ENCODE measurements at places on chromosomes 13 and 19.

DNA sequence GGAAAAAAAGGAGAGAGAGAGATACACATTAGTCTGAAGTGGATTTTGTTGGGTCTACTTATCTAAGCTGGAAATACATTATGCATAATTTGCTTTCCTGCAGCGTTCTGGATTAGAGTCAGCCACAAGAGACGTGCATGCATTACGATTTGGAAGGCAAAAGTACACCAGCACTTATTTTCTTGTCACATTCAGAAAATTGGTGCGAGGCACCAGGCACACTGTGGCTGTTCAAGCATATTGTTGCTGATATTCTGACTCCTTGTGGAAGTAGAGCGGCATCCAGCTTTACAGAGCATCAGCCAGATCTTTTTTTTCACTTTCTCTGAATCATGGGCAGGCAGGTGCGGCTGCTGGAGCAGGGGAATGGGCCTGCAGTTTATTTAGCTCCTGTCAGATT is 905.6 kb upstream of the SPRY2 start:
- DNase-seq = no peak

GRCh38 chr13:48138270-48138669 is 43.4 kb upstream of the MED4 start:
- no peak for DNase-seq

GRCh38 chr19:23882493-23882892 is 32.2 kb upstream of the ZNF726 start:
- DNase-seq = peak; percentile 64

DNA sequence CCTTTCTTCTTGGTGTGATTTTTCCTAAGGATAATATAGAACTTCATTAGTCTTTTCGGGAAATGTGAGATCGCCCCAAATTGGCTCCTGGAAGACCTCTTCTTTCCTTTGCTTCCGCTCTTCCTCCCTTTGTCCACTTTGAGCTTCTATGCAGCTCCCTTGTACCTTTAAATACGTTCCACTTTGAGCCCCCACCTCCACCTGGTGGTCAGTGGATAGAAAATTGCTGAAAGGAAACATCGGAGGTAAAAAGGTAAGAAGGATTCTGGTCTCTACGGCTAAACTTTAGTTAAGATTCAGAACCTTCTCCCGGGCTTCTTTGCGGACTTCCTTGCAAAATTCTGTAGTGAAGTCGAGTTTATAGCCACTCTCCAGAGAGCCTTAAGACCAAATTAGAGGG is 55.0 kb upstream of the TM9SF2 start:
- no peak for DNase-seq

GRCh38 chr13:48192411-48192935 is 40.5 kb upstream of the ITM2B start:
- no peak for DNase-seq

- DNase-seq = no peak
Measured at GRCh38 chr13:44049081-44049945, 169.6 kb downstream of the LACC1 start.

DNA sequence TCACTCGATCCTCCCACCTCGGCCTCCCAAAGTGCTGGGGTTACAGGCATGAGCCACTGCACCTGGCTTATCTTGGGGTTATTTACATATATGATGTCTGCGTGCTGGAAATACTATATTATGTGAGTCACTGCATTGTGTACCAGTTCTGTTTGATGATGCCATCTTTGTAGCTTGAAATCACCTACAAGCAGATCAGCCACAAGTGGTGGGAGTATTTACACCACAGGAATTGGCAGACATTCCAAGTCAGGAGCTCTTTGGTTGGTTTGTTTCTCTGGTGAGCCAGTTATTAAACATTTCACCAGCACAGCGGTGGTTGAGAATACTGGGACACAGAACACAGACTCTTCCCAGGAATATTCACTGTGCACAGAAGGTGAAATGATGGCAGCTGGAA is 4.5 kb upstream of the TIMM44 start:
- no peak for DNase-seq

GRCh38 chr19:16442386-16443276 is 29.1 kb downstream of the EPS15L1 start:
- DNase-seq = peak; percentile 55

GRCh38 chr19:41695745-41696144 is 7.7 kb upstream of the CEACAM7 start:
- DNase-seq = no peak

- no peak for DNase-seq
Measured at GRCh38 chr13:74197677-74198429, 63.6 kb upstream of the KLF12 start.

GRCh38 chr19:30804751-30805150 is 432.6 kb downstream of the ZNF536 start:
- DNase-seq = no peak

GRCh38 chr19:53365899-53366493 is 491 bp downstream of the ZNF525 start:
- DNase-seq = peak; percentile 28

DNA sequence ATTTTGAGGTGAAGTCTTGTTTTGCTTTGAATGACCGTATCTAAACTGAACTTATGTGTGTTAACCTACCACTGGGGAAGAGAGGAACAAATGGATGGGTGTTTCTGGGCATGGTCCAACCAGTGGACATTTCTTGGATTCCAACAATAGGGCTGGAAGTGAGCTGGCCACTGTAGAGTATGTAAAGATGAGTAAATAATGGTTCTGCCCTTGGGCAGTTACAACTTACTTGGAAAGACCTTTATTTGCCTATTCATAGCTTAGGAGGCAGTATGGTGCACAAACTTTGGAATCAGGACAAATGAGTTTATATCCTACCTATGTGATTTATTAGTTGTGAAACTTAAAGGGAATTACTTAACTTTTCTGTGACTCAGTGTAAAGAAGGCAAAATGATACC is 429.5 kb downstream of the HS6ST3 start:
- no peak for DNase-seq

DNA sequence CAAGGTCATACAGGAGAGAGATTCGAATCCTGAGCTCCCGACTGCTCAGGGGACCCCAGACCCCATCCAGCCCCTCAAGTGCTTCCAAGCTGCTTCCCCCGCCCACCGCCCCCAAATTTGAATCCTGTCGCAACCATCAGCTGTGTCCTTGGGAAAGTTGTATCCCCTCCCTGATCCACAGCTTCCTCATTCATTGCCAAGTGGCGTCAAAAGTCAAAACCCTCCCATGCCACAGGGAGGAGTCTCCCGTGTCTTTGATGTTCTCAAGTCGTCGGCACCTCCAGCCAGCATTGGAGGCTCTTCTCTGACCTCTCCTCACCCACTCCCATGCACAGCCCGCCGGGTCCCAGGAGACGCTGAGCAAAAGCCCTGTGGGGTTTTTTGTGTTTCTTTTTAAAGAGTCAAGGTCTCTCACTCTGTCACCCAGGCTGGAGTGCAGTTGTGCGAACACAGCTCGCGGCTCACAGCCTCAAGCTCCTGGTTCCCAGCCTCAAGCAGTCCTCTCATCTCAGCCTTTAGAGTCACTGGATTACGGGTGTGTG is 2.8 kb upstream of the IFI30 start:
- DNase-seq = no peak

- DNase-seq = no peak
Measured at GRCh38 chr13:91331047-91331915, 16.2 kb upstream of the MIR17HG start.

GRCh38 chr19:3106509-3107141 is 12.5 kb downstream of the GNA11 start:
- no peak for DNase-seq

All from NCI-H1105 (cell line).